Body of pancreas (tissue), 4 donors: ENCODE measurements at places on chromosomes 5 and 9. TPM values are rescaled to one million over a fixed set of nuclear protein-coding genes. Genes with fewer than 3 reads are reported as not detected.

DNA sequence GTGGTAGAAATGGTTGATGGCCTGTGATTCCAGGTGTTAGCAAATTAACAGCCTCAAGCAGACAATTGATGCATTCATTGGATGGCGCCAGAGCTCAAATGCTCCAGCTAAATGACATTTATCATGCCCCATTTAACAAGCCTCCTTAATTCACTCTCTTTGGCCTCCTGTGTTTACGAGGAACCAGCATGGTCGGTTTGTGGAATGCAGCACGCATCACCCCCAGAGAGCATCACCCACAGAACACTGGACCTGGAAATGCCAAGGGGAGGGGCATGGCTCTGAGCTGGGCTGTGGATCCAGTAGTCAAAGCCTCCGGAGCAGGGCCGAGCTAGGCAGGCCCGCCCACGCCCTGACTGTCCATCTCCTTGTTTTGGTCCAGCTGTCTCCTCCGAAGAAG lies 434.0 kb downstream of the GADD45G start:
- no peak for DNase-seq

GRCh38 chr5:68114378-68115040 lies 101.0 kb upstream of the PIK3R1 start:
- DNase-seq, result no peak

DNA sequence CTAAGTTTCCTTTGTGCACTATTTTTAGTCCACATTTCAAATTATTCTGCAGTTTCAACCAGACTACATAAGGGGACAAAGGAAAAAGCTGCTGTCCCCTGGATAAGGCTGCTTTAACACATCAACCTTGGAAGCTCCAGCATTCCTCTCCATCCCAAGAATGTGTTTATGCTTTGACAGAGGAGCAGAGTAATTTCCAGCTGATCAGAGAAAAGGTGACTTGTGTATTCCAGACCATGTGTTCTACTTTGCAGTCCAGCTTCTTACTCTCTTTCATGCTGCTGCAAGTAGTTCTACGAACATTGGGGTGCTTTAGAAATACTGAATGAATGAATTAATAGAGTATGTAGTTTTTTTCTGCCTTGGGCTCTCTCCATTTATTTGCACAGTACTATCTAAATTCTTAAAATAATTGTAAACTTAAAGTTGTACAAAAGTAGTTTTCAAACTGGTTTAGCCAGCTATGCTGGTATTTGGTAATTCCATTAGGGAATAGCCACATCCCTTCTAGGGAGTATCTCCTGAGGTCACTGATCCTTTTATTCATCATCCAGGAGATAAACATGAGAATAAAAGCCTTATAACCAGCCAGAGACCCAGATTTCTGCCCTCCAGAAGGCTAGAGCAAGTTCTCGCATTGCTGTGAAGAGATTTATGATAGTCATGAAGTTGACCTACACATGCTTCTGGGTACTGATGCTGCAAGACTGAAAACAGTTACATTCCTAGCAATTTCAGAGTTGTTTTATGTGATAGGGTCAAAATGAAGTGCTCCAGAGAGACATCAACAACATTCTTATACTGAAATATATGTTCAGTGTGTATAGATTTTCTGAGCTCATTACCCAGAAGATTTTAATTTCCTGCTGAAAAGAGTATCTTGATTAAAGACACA lies 215.2 kb downstream of the COMMD10 start:
- DNase-seq, result no peak

DNA sequence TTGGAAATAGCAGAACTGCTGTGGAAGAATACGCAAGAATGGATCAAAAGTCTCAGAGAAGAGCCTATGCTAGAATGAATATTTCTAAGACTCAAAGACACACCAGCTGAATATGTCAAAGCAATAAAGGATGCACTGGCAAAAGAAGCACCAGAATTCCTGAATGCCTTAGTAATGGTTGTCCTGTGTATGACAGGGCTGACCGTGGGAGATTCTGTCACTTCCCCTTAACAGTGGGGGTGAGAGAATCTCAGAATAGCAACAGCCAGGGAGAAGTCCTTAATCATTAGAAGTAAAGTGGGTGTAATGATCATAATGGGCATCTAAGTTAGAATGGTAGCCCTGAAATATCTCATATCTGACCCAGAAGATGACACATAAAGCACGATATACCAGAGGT lies 14.6 kb upstream of the PRR16 start:
- DNase-seq, result no peak

DNA sequence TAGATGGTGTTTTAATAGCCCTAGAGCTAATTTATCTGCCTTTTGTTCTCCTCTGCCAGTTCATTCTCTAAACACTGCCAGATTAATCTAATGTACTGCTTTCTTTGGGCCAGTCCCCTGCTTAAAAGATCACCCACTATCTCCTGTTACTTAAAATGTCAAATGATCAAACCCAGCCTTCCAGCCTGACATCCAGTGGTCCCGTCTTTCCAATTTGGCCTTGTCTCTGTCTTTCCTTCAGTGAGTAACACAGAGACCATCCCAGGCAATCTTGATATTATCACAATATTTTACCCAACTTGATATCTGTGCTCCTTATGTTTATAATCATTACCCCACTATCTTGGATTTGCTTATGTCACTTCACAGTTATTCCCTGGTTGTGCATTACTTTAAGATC lies 12.0 kb downstream of the PRR16 start:
- no peak for DNase-seq

GRCh38 chr5:3511934-3512333 lies 83.7 kb upstream of the IRX1 start:
- DNase-seq, result no peak

- no peak for DNase-seq
Measured at GRCh38 chr9:123268199-123268464, 254 bp downstream of the STRBP start.

GRCh38 chr9:20001058-20001457 lies 212.2 kb upstream of the SLC24A2 start:
- DNase-seq, result no peak

GRCh38 chr5:72468606-72469005 lies 38.6 kb downstream of the ZNF366 start:
- DNase-seq, result no peak

DNA sequence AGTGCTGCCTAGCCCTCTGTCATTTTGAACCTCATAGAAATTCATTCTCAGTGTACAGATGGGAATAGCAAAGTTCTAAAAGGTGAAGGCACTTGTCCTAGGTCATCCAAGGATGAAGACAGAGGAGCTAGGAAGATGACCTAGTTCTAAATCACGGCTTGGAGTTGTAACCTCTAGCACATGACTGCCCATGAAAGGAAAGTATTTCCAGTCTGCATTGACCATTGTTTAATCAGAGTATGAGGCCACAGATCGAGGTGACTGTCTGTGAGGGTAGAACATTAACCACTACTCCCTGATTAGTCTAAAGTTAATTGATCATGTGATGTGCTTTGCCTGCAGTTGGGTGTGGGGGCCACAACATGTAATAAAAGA lies 674 bp upstream of the TNFSF15 start:
- DNase-seq, result no peak

Gene NKD2
- total RNA-seq, result 12.2 TPM

- DNase-seq, result no peak
Measured at GRCh38 chr9:129876815-129877214, 41.6 kb downstream of the USP20 start.

DNA sequence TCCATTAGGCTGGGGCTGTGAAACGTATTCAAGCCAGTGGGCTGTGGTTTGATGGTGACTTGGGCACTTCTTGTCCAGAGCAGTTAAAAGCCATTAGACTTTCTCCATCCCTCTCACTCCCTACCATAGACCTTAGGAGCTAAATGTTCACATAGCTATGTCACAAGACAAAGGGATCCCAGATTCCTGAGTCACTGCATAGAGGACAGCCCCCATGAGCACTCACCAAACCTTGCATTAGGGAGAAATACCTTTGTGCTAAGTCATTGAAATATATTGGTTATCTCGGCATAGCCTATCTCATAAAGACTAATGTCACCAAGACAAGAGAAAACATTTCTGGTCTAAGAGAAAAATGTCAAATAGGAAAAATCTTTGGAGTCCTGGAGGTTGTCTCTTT lies 104.3 kb downstream of the TRPM6 start:
- DNase-seq, result no peak

DNA sequence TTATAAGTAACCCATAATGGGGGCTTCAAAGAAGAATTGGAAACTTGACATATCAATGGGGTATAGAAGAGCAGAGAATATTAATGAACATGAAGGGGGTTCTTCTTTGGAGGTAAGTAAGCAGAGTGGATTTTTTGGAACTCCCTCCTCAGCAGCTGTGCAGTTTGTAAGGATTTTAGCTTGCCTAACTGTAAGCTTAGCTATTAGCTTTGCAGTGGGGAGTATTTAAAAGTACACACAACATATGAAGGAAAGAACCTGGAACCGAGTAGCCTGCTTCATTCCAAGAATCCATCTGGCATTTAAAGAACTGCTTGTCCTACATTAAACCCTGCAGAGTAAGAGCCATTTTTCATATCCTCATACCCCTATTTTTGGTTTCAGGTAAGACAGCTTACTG lies 2.2 kb upstream of the PBX3 start:
- DNase-seq, result no peak

Gene SLC22A4
- total RNA-seq, result not detected

Gene RAD17
- 17.5 TPM for total RNA-seq

Gene NPR3
- total RNA-seq, result 2.6 TPM

- DNase-seq, result no peak
Measured at GRCh38 chr9:3125602-3126405, 281.9 kb upstream of the PUM3 start.

DNA sequence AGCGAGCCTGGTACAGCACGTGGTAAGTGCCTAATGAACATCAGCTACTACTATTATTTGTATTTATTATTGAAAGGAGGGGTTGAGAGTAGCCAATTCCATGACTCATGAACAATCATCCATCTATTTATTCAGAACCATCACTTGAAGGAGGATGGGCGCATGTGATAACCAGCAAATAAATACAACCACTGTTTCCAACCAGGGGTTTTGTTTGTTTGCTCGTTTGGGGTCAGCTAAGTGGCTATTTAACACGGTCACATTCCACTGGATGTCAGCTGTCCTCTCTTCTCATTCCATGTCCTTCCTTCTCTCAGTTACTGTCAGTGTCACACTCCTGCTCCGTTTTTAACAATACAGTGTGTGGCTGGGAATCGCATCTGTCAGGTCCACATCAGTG lies 8.6 kb downstream of the RAPGEF1 start:
- DNase-seq, result no peak

DNA sequence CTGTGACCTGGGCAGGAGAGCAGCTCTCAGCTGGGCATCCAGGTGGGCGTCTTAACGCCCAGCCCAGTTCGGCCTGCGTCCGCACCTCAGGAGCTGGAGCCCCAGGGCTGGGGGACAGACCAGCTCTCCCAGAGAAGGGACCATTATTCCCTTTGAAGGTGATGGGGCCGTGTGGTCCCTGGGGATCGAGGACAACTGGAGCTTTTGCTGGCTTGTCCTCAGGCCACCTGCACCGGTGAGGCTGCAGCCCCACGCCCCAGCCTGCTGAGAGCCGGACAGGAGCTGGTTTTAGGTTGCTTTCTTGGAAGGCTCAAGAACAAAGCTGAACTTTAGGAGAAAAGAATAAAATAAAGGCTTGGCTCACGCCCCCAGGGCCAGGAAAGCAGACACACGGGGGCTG lies 40.9 kb downstream of the NACC2 start:
- no peak for DNase-seq

- DNase-seq, result no peak
Measured at GRCh38 chr5:40831346-40832210, 3.4 kb downstream of the RPL37 start.

GRCh38 chr9:78023003-78023741 lies 8.4 kb downstream of the GNAQ start:
- peak; percentile 31 for DNase-seq

Gene MCTP1
- total RNA-seq, result 3.6 TPM

DNA sequence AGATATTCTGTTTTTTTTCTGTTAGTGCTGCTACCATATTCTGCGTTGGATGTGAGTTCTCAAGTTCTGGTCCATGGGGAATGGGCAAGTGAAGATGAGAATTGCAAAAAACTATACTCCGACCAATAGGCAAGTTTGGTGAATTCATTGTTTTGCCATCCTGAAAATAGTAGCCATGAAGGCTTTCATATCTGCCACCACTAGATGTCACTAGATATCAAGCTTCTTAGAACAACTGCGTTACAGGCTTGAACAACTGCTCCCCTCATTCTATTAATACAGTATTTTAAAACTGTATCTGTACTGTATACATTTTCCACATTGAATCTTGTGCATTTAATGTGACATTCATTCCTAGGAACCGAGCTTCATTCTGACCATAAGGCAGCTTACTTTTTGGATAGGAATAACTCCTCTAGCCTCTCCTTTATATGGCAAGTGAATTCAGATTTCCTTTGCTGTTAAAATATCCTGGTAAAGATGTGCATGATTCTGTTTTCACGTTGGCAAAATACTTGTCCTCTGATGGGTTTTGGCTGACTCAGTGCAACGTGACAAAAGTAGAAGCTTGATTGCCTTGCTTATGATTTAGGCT lies 163.6 kb downstream of the SREK1 start:
- peak; percentile 33 for DNase-seq

GRCh38 chr5:7868773-7869473 lies at the start of the genes FASTKD3 and MTRR:
TSS of gene FASTKD3 (minus strand) at chr5:7869031. CDS start at chr5:7868083, 948 bp downstream.
TSS of gene MTRR (plus strand) at chr5:7869148. CDS start at chr5:7870795, 1,647 bp downstream.
- DNase-seq, result peak; percentile 95

GRCh38 chr9:70613024-70613768 lies 198.7 kb upstream of the KLF9 start:
- DNase-seq, result no peak

- peak; percentile 53 for DNase-seq
Measured at GRCh38 chr9:87336407-87336806, 161.3 kb upstream of the DAPK1 start.

Gene PLEKHG4B
- 0.99 TPM for total RNA-seq

Gene SCGB3A1
- total RNA-seq, result not detected

- DNase-seq, result no peak
Measured at GRCh38 chr9:98333703-98334582, 78.5 kb upstream of the TBC1D2 start.

GRCh38 chr5:30604648-30605262 lies 588.7 kb upstream of the CDH6 start:
- DNase-seq, result no peak

DNA sequence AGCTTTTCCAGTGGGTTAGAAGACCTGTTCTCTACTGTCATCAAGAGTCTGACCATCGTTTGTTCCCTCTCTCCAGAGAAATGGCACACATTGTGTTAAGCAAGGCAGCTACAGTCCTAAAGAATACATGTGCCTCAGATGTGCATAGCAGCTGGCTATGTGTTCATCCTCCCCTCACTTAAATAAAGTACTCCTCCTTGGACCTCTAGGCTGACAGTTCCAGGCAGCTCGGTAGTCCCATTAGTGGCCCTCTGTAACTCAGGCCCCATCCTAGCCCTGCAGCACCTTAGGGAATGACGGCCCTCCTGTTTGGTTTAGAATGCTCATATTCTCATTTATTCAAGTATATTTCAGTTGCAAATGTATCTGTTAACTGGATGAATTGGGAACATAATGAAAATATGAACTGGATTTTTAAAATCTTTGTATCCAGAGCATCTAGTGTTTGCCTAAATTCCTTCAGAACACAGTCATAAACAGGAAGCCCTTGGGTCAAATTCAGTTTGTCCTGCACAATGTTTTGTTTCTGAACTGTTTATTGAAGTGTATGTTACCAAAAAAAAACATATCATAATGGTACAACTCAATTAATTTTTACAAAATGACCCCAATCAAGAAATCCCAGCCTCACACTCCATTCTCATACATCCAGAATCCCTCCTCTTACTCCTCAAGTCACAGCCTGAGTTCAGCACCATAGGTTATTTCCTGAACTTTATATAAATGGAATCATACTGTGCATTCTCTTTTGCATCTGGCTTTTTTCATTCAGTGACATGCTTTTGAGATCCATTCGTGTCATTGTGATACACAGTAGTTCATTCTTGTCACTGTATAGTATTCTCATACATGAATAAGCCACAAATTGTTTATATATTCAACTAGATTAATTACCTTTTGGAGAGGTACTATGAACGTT lies 1.6 kb upstream of the ASPN start:
- DNase-seq, result no peak

Gene MEGF10
- total RNA-seq, result under 0.01 TPM

Gene INSYN2B
- total RNA-seq, result not detected
